Caco-2 (cell line): ENCODE measurements at places on chromosomes 6 and 20. TPM values are rescaled to one million over a fixed set of nuclear protein-coding genes. Genes with fewer than 3 reads are reported as not detected.

Gene MEI4
- not detected in 2 replicates for total RNA-seq

Gene SLC22A1
- total RNA-seq: 1.5 and 2.0 TPM in 2 replicates

Gene GNAS-AS1
- 4.2 and 5.1 TPM in 2 replicates for total RNA-seq

Gene SIRPG
- total RNA-seq: not detected in 2 replicates

Gene MARCKS
- 147 and 153 TPM in 2 replicates for total RNA-seq

Gene UNC5CL
- 4.5 and 5.5 TPM in 2 replicates for total RNA-seq

Gene HAO1
- not detected in 2 replicates for total RNA-seq

Gene AGPAT4
- 9.2 and 12.0 TPM in 2 replicates for total RNA-seq

DNA sequence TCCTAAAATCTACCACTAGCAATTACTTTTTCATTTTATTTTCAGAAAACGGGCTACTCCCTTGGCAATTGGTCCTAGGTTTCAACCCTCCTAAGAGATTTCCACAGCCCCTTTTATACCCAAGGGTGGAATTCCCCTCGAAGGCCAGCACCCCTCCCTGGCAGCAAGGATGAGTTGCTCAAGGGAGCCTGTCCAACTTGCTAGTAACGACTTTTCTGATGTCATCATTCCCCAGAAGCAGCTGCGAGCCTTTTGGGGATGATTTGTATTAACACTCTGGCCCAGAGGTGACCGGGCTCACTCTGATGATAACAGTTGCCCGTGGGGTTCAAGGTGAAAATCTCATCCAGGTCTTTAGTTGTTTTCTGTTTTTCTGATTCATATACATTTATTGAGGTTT is 30.7 kb upstream of the NAA20 start:
- no peak overlapping the region for H3K27ac ChIP-seq
- peaks cover 12% of the 10 kb centered on the region for H3K4me1 ChIP-seq
- no peaks in the 10 kb centered on the region for H3K27me3 ChIP-seq
- no peak for DNase-seq
- no peaks in the 10 kb centered on the region for H3K36me3 ChIP-seq

DNA sequence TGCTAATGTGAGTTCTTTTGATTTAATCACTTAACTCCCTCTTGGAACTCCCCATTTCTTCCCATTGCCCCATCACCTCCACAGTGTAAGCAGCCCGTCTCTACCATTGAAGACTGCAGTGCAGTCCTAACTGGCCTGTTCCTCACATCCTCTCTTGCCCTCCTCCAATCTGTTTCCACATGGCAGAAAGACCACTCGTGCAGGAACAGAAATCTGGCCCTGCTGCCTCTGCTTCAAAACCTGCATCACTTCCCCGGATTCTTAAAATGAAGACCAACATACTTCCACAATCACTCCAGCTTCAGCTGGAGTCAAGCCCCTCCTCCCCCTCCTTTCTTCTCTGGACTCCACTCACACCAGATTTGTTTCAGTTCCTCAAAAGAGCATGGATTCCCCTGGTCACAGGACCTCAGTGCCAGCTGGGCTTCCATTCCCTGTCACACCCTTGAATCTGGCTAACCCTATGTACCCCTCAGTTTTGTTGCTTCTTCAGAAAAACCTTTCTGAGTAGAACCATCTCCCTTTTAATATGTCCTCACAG is 802.3 kb downstream of the MAFB start:
- no peak for DNase-seq
- H3K27ac ChIP-seq: no peak overlapping the region
- H3K4me3 ChIP-seq: no peak overlapping the region
- H3K36me3 ChIP-seq: no peaks in the 10 kb centered on the region

DNA sequence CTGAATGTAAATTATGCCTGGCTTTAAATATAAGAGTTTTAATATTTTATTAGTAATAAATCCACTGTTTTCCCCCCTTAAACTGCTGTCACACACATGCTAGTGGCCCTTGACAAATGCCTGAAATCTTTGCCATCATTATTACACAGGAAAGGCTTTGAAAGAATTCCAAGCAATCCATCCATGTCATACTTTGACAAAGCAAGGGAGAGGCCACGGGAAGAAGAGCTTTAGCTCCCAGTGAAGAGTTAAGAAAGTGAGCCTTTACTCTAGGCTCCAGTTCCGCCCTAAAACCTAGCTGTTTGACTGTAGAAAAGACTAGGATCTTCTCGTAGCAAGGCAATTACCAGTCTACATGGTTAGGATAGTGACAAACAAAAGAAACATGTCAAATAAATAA is 147.9 kb downstream of the GMDS start:
- no peaks in the 10 kb centered on the region for H3K4me1 ChIP-seq
- DNase-seq: no peak
- H3K27me3 ChIP-seq: no peaks in the 10 kb centered on the region
- no peak overlapping the region for H3K4me3 ChIP-seq
- no peaks in the 10 kb centered on the region for H3K36me3 ChIP-seq

GRCh38 chr6:149218471-149218870 is 99.0 kb upstream of the TAB2 start:
- no peak for DNase-seq
- H3K4me3 ChIP-seq: no peak overlapping the region

GRCh38 chr6:19446570-19446969 is 390.6 kb upstream of the ID4 start:
- no peaks in the 10 kb centered on the region for H3K36me3 ChIP-seq
- no peak overlapping the region for H3K4me3 ChIP-seq
- no peaks in the 10 kb centered on the region for H3K27me3 ChIP-seq

- H3K36me3 ChIP-seq: no peaks in the 10 kb centered on the region
- H3K4me3 ChIP-seq: no peak overlapping the region
- DNase-seq: no peak
- no peaks in the 10 kb centered on the region for H3K4me1 ChIP-seq
- no peaks in the 10 kb centered on the region for H3K27me3 ChIP-seq
Observed at GRCh38 chr6:1851681-1852456, 242.2 kb downstream of the FOXC1 start.

DNA sequence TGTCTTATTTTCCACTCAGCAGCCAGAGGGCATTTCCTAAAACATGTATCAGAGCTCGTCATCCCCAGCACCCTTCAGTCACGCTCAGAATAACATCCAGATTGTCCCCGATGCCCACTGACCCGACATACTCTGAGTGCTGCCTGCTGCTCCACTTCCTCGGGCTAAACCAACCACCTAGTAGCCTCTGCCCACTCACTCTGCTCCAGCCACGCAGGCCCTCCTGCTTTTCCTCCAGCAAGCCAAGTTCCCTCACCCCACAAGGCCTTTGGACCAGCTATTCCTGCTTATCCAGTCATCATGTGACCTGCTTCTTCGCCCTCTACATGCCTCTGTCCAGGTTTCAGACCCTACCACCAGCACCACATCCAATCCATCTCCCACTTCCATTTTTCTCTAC is 454.2 kb downstream of the CD83 start:
- H3K27ac ChIP-seq: no peak overlapping the region
- DNase-seq: peak; percentile 10
- H3K4me1 ChIP-seq: peaks cover 10% of the 10 kb centered on the region
- no peak overlapping the region for H3K4me3 ChIP-seq
- no peaks in the 10 kb centered on the region for H3K27me3 ChIP-seq
- H3K36me3 ChIP-seq: no peaks in the 10 kb centered on the region

DNA sequence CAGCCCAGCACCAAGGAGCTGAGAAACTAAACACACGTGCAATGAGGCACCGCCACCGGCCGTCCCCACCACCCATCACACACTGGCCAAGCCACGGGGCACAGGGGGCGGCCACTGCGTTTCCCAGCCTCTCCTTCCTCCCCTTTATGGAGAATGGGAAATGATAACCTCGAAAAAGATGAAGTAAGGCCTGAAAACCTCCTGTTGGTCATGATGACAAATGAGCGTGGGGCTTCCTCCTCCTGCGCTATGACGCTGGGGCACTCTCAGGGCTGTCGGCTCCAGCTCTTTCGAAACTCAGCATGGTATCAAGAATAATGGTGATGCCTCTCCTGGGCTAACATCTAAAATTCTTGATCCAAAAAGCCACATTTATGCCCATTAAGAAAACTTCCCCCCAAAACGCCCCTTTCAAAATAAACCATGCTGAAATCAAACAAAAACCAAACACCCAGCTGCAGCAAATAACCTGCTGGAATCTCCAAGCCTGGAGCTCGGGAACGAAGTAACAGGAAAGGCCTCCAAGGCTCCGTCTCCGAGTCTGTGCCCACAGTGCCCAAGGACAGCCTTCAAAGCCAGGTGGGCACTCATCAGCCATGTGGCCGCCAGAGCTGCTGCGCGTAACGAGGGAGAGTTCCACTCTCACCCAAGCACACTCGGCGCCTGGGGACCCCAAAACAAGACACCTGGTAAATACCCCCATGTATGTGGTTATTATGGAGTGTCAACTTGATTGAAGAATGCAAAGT is 50.0 kb downstream of the TAF4 start:
- H3K4me3 ChIP-seq: no peak overlapping the region
- H3K36me3 ChIP-seq: peaks cover 1% of the 10 kb centered on the region; the same call in 1 of the 2 replicates
- DNase-seq: no peak
- no peak overlapping the region for H3K27ac ChIP-seq

GRCh38 chr20:34250005-34250404 is 8.8 kb downstream of the ASIP start:
- H3K36me3 ChIP-seq: no peaks in the 10 kb centered on the region
- H3K4me3 ChIP-seq: no peak overlapping the region
- H3K27ac ChIP-seq: no peak overlapping the region
- no peak for DNase-seq

DNA sequence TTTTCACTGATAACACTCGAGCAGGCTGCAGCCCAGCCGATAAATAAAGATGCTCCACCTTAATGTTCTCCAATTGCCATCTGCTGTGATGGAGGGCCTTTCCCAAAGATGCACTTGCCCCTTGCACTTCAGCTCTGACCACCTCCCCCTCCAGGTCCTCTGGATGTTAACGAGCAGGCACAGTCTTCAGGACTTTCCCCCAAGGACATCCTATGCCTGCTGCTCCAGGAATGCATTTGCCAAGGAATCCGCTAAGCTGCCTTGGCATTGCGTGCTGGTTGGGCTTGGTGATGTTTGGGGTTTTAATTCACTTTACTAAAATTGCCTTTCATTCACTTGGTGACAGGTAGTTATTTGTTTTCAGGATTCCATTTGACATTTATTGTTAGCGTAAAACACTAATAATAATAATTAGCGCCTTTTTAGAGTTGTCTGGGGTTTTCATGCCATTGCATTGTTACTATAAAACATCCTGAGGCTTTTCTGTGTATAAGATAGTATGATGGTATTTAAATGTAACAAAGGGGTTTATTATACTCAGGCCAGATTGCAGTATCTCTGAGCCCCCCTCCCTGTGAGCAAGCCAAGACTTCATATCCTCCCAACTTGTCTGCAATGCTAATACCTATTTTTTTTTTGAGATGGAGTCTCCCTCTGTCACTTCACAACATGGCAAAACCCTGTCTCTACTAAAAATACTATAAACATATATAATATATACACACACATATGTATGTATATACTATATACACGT is 66.7 kb upstream of the TSHZ2 start:
- H3K4me3 ChIP-seq: no peak overlapping the region
- no peaks in the 10 kb centered on the region for H3K4me1 ChIP-seq
- no peaks in the 10 kb centered on the region for H3K27me3 ChIP-seq
- no peak for DNase-seq
- no peaks in the 10 kb centered on the region for H3K36me3 ChIP-seq

DNA sequence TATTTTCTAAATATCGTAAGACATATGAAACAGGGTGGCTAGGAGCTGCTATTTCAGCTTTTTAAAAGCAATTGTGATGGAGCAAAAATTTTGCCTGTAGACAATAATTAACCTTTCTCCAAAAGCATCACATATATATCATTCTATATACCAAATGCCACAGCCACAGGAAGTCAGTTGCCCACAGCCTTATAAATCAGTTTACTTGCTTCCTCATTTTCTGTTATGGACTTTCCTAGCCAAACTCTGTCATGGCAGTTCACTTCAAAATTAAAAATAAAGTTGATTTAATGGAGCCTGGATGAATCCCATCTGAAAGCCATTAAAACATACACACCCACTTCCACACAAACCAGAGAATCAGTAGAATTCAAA is 93.4 kb upstream of the NHSL1 start:
- H3K36me3 ChIP-seq: no peaks in the 10 kb centered on the region
- no peaks in the 10 kb centered on the region for H3K27me3 ChIP-seq
- H3K4me1 ChIP-seq: peaks cover 13% of the 10 kb centered on the region; the same call in 1 of the 2 replicates
- no peak for DNase-seq
- H3K27ac ChIP-seq: peak overlapping the region; percentile 64

GRCh38 chr20:36465109-36466080 is 75.9 kb upstream of the MYL9 start:
- peak; percentile 74 for DNase-seq
- no peak overlapping the region for H3K4me3 ChIP-seq
- H3K27ac ChIP-seq: peak overlapping the region; percentile 69
- H3K36me3 ChIP-seq: no peaks in the 10 kb centered on the region; the same call in 1 of the 2 replicates

DNA sequence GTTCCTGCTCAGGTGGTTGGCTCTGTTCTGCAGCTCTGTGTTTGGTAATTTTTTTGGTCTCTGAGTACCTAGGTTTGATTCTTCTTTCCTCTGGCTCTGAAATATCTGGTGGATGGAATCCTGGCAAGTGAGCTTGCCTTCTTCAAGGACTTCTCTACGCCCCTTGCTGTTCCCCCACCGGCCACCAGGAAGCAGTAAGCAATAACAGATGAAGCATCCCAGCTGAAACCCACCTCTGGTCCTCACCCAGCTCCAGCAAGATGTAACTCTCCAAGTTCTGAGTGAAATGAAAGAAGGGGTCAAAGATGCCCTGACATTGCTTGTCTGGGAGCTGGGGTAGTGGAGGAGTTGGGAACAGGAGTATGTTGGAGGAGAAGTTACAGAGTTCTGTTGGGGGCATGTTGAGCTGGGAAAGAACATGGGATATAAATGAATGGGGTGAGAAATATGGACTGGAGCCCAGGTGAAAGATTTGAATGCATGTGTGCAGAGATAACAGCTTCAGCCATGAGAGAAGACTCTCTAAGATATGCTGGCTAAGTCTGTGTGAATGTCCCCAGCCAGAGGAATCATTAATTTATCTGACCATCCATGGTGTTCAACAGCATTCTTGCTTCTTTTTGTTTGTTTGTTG is 51.3 kb upstream of the GLP1R start:
- H3K27ac ChIP-seq: no peak overlapping the region
- no peaks in the 10 kb centered on the region for H3K4me1 ChIP-seq
- no peaks in the 10 kb centered on the region for H3K27me3 ChIP-seq
- H3K36me3 ChIP-seq: no peaks in the 10 kb centered on the region

DNA sequence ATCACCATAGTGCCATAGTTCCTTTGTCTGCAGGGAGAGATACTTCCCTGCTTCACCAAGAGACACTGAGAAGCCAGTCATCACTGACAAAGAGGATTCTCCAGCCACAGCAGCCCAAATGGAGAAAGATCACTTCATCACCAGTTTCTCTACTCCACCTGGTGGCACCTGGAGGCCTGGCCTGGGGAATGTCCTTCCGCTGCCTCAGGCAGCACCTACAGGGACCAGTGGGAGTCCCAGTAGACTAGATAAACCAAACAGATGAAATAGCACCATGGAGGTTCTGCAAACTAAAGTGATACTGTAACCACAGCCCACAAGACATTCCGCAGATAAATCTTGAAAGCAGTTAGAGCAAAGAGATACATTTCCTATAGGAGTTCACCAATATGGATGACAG is 266.5 kb downstream of the C6orf118 start:
- H3K27me3 ChIP-seq: no peaks in the 10 kb centered on the region
- no peak overlapping the region for H3K4me3 ChIP-seq
- no peaks in the 10 kb centered on the region for H3K4me1 ChIP-seq
- DNase-seq: peak; percentile 43
- no peaks in the 10 kb centered on the region for H3K36me3 ChIP-seq
- H3K27ac ChIP-seq: no peak overlapping the region
